ENCODE measurements at places on chromosomes 13 and 19.

DNA sequence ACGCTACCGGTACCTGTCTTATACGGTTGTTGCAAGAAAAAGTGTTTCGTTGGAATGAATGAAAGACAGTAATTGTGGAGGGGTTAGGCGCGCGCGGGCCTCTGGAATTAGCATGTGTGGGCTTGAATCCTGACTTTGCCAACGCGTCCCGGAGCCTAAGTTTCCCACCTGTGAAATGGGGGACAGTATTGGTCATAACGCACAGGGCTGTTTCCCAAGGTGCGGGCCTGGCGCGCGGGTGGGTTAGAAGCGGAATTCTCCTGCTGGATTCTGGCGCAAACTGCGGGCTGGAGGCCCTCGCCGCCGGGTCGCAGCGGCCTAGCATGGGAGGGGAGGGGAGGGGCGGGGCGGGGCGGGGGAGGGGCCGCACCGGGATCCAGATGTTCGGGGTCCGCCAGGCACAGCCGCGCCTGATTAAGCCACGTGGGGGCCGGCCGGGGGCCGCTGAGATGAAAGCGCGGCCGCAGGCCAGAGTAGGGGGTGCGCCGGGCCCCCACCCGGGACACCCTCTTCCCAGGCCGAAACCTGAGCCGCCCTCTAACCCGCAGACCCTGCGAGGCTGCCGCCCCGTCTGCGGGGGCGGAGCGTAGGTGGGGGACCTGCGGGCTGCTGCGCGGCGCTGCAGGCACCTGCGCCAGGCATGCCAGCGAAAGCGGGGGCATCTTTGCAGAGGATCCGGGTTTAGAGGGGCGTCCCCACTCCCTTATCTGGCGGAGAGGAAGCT lies 1.2 kb upstream of the TMEM59L start:
- DNase-seq: no peak

GRCh38 chr13:111629016-111629415 lies 308.6 kb downstream of the TEX29 start:
- no peak for DNase-seq

GRCh38 chr19:19587771-19588170 lies 30.7 kb downstream of the PBX4 start:
- no peak for DNase-seq

DNA sequence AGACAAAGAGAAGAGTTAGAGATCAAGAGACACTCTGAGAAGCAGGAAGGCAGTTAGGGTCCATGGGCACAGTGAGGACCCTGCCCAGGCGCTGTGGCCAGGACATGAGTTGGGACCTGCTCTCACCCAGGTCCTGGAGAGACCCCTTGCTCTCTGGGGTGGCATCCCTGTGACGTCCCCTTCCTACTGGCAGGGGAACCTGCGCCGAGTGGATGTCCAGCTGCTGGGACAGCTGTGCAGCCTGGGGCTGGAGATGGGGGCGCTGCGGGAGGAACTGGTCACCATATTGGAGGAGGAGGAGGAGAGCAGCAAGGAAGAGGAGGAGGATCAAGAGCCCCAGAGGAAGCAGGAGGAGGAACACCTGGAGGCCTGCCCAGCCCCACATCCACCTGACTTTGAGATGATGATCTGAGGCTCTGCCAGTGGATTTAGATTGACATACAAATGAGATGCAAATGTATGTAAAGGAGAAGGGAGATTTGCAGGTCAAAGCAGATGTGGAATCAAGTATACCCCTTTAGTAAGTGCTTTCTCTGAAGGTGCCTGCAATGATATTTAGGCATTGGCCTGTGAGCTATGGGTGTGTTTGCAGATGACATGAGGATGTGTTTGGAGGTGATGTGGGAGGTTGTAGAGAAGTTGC lies 978 bp downstream of the ERICH4 start:
- no peak for DNase-seq

DNA sequence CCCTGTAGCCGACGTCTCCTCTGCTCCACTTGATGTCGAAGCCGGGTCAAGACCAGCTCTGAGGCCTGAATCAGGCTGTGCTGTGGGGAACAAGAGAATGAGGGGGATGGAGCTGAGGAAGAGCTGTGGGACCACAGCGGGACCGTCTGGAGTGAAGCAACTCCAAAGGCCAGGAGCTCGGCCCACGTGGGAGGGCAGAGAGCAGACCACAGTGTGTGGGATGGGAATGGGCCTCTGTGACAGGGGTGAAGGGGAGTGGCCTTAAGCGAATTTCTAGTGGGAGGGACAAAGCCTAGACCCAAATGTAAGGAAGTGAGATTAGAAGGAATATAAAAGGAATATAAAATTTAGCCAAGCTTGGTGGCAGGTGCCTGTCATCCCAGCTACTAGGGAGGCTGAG lies 3.8 kb upstream of the SLC8A2 start:
- no peak for DNase-seq

DNA sequence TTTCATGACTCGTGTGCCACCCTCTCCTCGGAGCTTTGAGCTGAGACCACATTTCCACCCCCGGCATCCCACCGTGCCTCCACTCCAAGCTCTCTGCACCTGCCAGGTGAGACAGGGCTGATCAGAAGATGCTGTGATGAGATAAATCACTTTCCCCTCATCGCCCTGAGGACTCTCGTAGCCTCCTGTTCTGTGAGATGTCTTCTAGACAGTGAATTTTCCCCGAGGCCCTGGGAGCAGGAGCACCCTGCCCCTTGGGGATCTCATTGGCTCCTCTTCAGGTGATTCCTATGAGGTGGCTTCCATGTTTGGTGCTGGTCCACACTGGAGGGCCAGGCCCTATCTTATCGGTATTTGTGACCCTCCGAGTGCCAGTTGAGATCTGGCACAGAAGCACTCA lies 154.0 kb upstream of the TSHZ3 start:
- DNase-seq: no peak

GRCh38 chr13:38421590-38422560 lies 72.2 kb downstream of the UFM1 start:
- DNase-seq: no peak

- DNase-seq: no peak
Observed at GRCh38 chr13:28531077-28531844, 36.3 kb upstream of the FLT1 start.

DNA sequence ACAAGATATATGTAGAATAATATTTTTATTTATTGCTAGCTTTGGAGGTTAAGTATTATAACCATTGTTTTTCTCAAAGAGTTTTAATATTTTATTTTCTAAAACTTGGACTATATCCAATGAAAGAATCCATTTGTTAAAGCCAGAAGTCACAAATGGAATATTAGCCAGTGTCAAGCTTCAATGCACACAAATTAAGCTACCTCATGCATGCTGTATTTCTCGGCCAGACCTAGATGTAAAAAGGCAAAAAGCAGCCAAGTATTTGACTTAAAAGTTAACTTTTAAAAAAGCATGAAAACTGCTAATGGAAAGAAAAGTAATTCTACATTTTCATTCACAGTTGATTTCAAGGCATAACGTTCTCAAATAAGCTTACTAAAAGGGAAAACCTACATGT lies 160.0 kb upstream of the ATXN8OS start:
- no peak for DNase-seq

DNA sequence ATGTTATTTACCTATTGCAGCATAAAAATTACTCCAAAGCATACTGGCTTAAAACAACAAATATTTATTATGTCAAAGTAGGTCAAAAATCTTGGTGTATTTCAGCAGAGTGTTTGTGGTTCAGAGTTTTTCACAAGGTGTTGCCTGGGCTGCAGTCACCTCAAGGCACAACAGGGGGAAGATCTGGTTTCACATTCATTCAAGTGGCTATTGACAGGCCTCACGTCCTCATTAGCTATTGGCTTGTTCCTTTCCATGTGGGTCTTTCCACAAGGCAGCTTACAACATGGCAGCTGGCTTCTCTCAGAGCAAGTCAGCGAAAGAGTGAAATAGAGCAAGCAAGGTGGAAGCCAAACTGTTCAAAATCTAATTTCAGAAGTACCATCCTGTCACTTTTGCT lies 602.9 kb downstream of the OLFM4 start:
- no peak for DNase-seq

DNA sequence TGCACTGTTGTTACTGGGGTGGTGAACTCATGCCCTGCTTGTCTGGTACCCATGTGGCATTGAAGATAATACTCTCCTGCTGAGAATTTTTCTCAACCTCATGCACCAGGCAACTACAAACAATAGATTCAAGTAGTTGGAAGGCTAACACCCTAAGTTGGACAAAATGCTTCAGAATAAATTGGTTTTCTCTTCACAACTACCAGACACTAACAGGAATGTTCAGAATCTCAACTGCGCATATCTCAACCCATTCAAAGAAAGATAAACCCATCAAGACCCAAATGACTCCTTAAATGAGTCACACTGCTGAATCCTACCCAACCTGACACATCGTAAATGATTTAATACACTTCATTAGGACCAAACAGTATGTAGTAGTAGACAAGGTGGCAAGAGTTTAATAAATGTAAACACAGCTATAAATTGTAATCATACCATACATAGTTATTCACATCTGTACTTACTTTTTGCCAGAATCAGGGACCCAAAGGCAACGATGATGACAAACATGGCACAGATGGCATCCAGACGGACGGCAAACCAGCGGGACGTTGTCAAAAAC lies 227.4 kb downstream of the ABCC4 start:
- no peak for DNase-seq

- no peak for DNase-seq
Observed at GRCh38 chr19:57620673-57621348, 6.8 kb downstream of the ZNF134 start.

- DNase-seq: no peak
Observed at GRCh38 chr19:50053119-50053518, 27.3 kb downstream of the ZNF473 start.

DNA sequence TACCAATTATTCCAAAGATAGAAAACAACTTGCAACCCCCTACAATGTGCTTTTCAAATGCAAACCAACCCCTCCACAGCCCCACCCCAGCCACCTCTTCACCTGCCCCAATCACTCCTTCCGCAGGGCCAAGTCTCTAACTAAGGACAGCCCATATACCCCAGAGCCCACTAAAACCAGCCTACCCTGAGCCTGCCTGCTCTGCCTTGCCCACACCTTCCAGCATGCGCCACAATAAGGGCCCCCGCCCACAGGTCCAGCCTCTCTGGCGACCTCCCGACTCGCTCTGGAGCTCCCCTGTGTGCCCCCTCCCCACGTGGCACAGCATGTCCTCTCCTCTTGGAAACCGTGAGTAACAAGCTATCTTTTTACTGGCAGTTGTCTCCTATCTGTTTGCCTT lies 42.8 kb upstream of the MEDAG start:
- no peak for DNase-seq

- DNase-seq: no peak
Observed at GRCh38 chr19:47274891-47275761, 441 bp downstream of the INAFM1 start.

GRCh38 chr19:35889370-35890112 lies 10.8 kb downstream of the NFKBID start:
- no peak for DNase-seq

GRCh38 chr13:57666131-57666953 lies 34.8 kb downstream of the PCDH17 start:
- DNase-seq: no peak

- no peak for DNase-seq
Observed at GRCh38 chr13:64680739-64681138, 2549.4 kb downstream of the PCDH9 start.

DNA sequence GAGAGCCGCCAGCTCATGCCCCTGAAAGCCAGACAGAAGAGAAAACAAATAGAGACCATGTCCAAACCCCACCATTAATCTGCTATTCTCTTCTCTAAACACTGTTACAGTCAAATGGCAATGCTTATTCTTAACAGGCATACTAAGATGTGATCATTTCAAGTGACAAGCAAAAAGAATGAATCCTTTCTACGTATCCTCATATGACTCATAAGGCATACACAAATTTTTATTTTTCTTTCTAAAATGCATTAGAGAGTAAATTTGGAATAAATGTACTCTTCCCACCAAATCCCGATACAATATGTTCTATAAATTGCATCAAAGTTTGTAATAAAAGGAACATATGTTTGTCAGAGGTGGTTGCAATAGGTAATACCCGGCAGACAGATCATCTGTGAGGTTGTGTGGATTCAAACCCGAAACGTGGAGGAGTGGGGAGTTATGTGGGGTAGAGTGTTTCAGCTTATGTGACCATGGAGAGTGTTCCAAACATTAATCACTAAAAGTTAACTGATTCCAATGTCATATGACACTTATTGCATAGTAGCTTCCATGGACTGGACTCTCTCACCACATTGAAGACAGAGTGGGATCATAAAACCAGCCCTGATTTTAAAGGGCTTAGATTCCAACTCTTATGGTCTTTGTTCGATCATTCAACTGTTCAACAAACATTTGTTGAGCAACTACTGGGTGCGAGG lies 213.1 kb downstream of the DCLK1 start:
- DNase-seq: no peak

GRCh38 chr19:49953416-49953815 lies 7.6 kb downstream of the SIGLEC11 start:
- DNase-seq: no peak

- no peak for DNase-seq
Observed at GRCh38 chr13:105363261-105364190, 1171.9 kb downstream of the EFNB2 start.

GRCh38 chr13:43872181-43872580 lies 7.4 kb downstream of the CCDC122 start:
- DNase-seq: no peak

GRCh38 chr13:31119966-31120700 lies 41.6 kb downstream of the HSPH1 start:
- no peak for DNase-seq

- DNase-seq: no peak
Observed at GRCh38 chr19:18227781-18228271, 1.6 kb upstream of the PDE4C start.

- no peak for DNase-seq
Observed at GRCh38 chr13:101594936-101595335, 142.5 kb downstream of the ITGBL1 start.

GRCh38 chr13:85651440-85651839 lies 147.8 kb downstream of the SLITRK6 start:
- no peak for DNase-seq

Data from hypothalamus (tissue), 51 donors.